ENCODE measurements at places on chromosomes 7 and 10.

GRCh38 chr10:130416334-130417150 lies 280.4 kb downstream of the GLRX3 start:
- no peak for DNase-seq

GRCh38 chr10:63630931-63631680 lies 109.9 kb downstream of the REEP3 start:
- no peak for DNase-seq

DNA sequence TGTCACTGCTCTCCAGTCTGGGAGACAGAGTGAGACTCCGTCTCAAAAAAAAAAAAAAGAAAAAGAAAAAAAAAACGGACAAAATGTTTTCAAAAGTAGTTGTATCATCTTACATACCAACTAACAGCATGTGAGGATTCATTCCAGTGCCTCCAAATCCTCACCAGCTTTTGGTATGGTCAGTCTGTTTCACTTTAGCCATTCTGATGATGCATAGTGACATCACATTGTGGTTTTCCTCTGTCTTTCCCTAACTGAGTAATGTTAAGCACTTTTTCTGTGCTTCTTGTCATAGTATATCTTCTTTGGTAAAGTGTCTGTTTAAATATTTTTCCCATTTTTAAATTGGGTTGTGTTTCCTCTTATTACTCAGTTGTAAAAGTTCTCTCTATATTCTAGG lies 251.4 kb upstream of the CTBP2 start:
- DNase-seq = no peak

DNA sequence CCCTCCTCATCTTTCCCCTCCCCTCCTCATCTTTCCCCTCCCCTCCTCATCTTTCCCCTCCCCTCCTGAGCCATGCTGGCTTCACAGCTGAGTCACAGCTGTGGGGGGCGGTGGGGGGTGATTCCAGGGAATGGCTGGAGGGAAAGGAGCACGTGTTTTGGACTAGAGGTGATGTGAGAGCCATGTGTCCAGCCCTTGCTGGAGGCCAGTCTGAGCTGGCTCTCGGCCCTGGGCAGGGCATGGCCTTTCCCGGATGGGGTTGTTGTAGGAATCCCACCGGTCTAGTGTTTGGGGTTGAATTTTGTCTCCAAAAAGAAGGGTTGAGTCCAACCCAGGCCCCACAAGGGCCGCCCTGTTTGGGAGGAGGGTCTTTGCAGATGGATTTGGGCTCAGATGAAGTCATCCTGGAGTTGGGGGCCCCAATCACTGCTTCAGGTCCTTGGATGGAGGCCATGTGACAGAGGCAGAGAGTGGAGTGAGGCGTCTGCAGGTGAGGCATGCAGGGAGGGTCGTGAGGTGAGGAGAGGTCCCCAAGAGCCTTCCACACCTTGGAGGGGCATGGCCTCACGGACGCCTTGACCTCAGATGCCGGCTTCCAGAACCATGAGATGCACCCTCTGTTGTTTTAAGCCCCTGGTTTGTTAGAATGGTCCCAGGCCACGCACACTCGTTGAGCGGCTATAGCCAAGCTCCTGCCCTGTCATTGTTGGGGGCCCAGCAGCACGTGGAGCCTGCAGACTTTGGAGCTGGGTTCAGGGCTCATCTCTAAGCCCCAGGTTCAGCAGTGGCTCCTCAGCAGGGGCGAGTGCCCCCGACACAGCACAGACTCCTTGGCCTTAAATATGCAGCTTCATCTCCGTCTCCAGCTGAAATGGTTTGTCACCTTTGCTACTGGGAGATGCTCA lies 101.6 kb downstream of the DNAJB6 start:
- no peak for DNase-seq

DNA sequence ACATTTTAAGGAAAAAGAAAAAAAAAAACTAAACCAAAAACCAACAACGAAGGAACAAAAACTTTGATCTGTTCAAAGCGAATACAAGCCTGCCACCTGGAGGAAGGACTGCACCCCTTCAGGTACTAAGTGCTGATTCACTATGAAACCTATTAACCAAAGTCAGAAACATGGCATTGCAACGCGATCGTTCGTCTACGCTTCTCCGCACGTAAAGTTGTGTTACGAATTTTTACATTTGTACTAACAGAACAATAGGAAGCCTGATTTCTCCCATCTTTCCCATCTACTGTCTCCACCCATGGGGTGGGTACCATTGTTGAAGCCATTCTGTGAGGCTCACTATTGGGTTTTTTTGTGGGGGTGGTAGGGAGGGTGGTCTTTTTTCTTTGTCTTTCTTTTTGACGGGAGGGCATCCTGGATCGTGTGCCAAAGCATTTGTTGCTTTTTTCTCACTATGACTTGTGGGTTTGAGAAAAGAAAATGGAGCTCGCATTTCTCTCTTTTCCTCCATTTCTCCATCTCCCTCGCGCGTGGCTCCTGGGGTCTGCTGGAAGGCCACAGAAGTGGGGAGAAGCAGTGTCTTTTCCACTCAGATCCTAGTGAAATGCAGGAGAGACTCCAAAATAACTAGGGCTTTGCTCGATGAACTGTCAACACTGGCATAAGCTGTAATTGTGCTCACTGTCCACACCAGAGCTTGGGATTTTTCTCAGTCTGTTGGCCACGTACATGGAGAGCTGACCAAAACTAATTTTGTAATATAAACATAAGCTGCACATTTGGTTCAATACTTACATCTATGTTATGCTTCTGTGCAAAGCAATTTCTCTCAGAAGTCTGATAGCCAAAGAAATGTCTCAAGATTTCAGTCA lies 100.9 kb upstream of the YAE1 start:
- DNase-seq = peak; percentile 9
